ENCODE measurements at places on chromosomes 5 and 9.
A peak's percentile ranks its signal among the peaks of the same experiment; 100 is the strongest.

DNA sequence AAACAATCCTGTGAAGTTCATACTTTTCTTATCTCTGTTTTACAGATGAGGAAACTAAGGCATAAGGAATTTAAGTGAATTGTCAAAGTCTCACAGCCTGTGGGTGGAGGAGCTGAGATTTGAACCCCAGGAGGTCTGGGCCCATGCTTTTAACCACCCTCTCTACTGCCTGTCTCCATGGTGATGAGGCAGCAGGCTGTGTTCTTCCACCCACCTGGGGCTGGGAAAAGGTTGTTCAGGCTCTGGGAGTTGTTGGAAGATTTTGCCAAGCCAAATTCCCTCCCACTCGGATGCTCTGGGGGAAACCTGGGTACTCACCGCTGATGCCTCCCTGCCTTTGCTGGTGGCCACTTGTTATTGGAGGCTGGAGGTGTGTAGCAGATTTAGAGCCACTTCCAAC, 18.3 kb upstream of the SYNPO start:
- DNase-seq: no peak

DNA sequence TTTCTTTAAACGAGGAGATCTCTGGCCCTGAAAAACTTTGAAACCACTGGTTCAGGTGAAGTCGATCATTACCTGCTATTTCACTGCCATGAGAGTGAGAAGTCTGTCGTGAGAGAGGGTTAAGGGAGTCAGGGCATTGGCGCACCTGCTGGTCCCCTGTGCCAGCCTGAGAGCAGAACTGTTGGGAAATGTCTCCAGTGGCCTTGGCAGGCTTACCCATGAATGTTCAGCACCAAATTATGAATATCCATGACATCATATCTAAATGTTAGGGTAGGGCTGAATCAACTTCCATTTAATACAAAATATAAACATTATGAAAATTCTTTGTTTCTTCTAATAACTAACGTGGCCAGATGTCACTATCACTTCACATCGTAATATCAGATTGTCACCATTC, 379.3 kb downstream of the KDM4C start:
- no peak for DNase-seq

DNA sequence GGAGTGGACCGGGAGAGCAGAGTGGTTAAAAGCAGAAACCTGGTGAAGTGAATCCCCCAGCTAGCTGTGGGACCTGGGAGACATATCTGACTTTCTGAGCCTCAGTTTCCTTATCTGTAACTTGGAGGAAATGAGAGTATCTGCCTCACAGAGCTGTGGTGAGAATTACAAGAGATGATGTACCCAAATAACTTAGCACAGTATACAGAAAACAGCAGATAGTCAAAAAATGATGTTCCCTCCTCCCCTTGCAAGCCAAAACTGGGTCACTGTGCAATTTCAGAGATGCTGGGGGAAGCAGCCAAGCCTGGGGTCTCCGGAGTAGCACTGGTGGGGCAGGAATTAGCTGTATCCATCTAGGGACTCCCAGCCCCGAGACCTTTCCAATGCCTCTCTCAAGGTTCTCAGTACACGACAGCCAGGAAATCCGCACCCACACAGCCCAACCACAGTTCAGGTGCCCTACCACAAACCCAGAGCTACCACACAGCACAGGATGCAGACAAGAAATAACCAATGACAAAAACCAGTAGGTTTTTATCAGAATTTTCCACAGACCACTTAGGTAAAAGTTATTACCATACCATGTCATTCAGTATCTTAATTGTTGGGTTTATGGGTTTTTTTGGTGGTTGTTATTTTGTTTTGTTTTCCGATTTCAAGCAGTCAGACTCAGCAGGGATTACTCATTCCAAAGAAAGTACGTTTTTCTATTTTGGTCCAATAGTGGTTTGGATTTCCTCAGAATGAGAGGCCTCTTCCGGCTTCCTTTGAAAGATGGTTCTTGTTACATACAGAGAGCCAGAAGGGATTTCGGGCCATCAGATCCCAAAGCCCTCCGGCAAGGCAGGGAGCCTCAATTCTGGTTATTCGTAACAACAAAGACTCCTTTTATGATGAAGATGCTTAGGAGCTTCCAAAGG, 4.9 kb upstream of the HRH2 start:
- peak; percentile 94 for DNase-seq

GRCh38 chr5:177231479-177232250, 71.9 kb downstream of the RAB24 start:
- DNase-seq: no peak

GRCh38 chr5:151584057-151584937, 6.8 kb downstream of the FAT2 start:
- DNase-seq: no peak

- DNase-seq: no peak
Measured at GRCh38 chr9:83199240-83199639, 136.3 kb upstream of the RASEF start.

All from activated CD4-positive, alpha-beta T cell treated with anti-CD3 and anti-CD28 coated beads, Interleukin-2, Interleukin-6, amounts not matched to agents 100 ng/mL and 50 ng/mL, durations not matched to agents 16 hours and 8 hours (primary cell).